ENCODE measurements at places on chromosomes 2 and 18.
A peak's percentile ranks its signal among the peaks of the same experiment; 100 is the strongest.

DNA sequence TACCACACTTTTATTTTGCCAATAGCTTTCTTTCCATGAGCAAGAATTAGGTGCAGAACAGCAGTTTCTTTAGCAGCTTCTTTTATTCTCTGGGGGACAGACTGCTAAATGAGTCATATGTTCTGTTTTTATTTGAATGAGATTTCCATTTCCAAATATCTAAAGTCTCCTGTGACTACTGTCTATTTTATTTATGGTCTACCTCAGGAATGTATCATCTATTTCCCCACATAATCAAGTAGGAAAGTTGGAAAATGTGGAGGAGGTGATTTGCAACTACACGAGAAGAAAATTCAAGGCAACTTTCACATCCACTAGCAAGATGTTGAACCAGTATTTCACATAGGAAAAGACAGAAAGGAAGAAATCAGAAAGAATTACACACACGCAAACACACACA lies 139.9 kb upstream of the MEX3C start:
- H3K4me3 ChIP-seq, result no peak overlapping the region
- H3K4me1 ChIP-seq, result no peaks in the 10 kb centered on the region
- no peak overlapping the region for H3K27ac ChIP-seq
- no peak for DNase-seq
- H3K27me3 ChIP-seq, result peaks cover 4% of the 10 kb centered on the region

GRCh38 chr18:74282755-74283554 lies 8.8 kb downstream of the CYB5A start:
- peak overlapping the region; percentile 80 for H3K27ac ChIP-seq
- peaks cover 60% of the 10 kb centered on the region for H3K4me1 ChIP-seq
- no peaks in the 10 kb centered on the region for H3K36me3 ChIP-seq
- no peak for DNase-seq

GRCh38 chr2:144836635-144837350 lies 316.9 kb upstream of the ZEB2 start:
- no peaks in the 10 kb centered on the region for H3K36me3 ChIP-seq
- H3K27me3 ChIP-seq, result no peaks in the 10 kb centered on the region
- H3K27ac ChIP-seq, result no peak overlapping the region
- no peak overlapping the region for H3K4me3 ChIP-seq

GRCh38 chr2:102277202-102277700 lies 34.1 kb upstream of the IL1RL1 start:
- no peaks in the 10 kb centered on the region for H3K4me1 ChIP-seq
- no peak overlapping the region for H3K27ac ChIP-seq
- no peak for DNase-seq
- H3K4me3 ChIP-seq, result no peak overlapping the region

DNA sequence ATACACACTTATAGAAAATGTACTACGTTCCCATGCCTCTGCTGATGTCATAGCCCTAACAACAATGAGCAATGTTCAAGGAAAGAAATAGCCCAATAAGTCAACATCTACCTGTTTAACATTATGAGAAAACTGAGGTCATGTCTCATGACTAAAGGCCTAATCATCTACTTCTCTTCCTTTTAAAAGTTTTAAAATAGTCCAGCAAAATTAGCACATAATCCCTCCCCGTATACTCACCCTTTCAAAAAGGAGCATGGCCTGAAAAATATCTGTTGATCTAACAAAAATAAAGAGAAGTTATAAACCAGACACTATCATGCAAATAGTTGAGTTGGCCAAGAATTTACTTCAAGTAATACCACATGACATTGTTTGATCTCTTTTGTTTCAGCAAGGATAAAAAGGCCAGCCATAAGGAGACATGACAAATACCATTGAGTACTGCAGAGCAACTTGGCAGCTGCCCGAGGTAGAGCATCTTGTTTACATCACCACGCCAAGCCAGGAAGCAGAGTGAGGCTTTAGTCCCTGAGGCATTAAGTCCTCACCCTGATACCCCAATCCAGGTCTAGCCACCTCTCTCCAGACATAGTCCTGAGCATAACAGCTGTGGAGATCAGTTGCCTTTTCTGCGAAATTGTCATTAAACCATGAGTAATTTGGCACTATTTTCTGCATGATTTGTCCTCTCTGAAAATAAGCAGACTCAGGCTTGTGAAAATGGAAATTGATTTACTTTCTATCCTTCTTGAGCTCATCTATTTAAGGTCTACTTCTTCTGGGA lies 137.4 kb upstream of the ETAA1 start:
- H3K4me3 ChIP-seq, result no peak overlapping the region
- no peaks in the 10 kb centered on the region for H3K27me3 ChIP-seq
- peak overlapping the region; percentile 13 for H3K27ac ChIP-seq
- no peak for DNase-seq
- H3K4me1 ChIP-seq, result peaks cover 4% of the 10 kb centered on the region

- no peaks in the 10 kb centered on the region for H3K4me1 ChIP-seq
- no peak for DNase-seq
- no peaks in the 10 kb centered on the region for H3K27me3 ChIP-seq
- H3K27ac ChIP-seq, result no peak overlapping the region
These were observed 21.2 kb downstream of the SCG2 start for GRCh38 chr2:223580951-223581350.

DNA sequence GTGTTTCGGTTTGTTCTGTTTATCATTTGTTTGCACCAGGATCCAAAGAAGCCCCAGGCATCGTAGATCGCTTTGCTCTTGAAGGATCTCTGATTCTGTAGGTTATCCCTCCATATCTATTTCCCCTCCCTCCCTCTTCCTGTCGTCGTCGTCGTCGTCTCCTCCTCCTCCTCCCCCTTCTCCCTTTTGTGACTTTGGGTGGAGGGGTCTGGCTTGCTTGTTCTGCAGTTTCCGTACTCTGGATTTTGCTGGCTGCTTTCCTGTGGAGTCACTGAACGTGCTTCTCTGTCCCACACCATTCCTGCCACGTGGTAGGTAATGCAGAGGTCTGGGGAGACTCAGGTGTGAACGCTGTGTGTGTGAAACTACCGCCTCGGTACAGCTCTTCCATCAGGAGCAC lies 225.0 kb downstream of the LDLRAD4 start:
- no peaks in the 10 kb centered on the region for H3K36me3 ChIP-seq
- H3K4me1 ChIP-seq, result peaks cover 9% of the 10 kb centered on the region
- no peaks in the 10 kb centered on the region for H3K27me3 ChIP-seq
- H3K4me3 ChIP-seq, result no peak overlapping the region
- no peak for DNase-seq
- no peak overlapping the region for H3K27ac ChIP-seq

DNA sequence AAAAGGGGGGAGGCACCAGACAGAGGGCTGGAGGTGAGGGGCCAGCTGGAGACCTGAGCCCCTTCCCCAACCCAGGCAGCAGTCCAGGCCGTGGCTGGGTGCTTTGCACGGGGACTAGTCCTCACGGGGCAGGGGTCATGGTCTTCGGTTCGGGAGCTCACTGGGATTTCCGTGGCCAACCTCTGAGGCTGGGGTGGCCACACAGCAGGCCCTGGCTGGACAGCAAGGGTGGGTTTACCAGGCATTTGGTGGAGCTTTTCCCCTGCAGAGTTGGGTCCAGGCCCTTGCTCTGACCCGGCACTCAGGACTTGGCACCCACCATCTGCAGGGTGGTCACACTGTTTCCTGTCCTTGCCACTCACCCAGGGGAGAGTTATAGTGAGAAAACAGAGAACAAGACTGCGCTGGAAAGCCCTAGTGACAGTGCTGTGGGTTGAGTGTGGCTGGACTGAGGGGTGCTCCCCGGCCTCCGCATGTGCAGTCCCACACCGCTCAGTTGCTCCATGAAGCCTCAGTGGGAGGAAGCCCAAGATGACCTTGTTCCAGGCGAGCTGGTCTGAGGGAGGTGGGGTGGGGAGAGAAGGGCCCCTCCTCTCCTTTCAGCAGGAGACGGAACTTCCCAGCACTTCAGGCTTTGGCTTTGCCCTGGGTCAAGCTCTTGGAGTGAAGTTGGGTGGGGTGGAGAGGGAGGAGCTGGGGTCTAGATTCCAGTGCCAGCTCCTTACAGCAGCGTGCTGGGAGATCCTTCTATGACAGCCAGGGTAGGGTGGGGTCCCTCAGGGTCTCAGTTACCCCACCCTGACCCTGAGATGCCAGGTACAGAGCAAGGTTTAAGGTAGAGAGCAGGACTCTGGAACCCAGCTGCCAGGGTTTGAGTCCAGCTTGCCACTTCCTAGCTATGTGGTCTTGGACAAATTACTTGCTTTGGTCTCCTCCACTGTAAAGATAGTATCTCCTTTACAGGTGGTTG lies 219.8 kb downstream of the DYSF start:
- no peak overlapping the region for H3K4me3 ChIP-seq
- H3K27ac ChIP-seq, result no peak overlapping the region
- no peak for DNase-seq
- no peaks in the 10 kb centered on the region for H3K27me3 ChIP-seq

GRCh38 chr18:79554945-79555645 lies 124.5 kb upstream of the CTDP1 start:
- no peak overlapping the region for H3K4me3 ChIP-seq
- H3K4me1 ChIP-seq, result peaks cover 7% of the 10 kb centered on the region

- peaks cover 10% of the 10 kb centered on the region for H3K27me3 ChIP-seq
- no peaks in the 10 kb centered on the region for H3K36me3 ChIP-seq
- no peaks in the 10 kb centered on the region for H3K4me1 ChIP-seq
- no peak overlapping the region for H3K27ac ChIP-seq
These were observed 20.3 kb downstream of the ADCYAP1 start for GRCh38 chr18:924987-925386.

- H3K4me3 ChIP-seq, result no peak overlapping the region
- H3K36me3 ChIP-seq, result no peaks in the 10 kb centered on the region
- H3K4me1 ChIP-seq, result no peaks in the 10 kb centered on the region
- H3K27ac ChIP-seq, result no peak overlapping the region
- no peak for DNase-seq
These were observed 11.9 kb upstream of the MSGN1 start for GRCh38 chr2:17804358-17804757.

DNA sequence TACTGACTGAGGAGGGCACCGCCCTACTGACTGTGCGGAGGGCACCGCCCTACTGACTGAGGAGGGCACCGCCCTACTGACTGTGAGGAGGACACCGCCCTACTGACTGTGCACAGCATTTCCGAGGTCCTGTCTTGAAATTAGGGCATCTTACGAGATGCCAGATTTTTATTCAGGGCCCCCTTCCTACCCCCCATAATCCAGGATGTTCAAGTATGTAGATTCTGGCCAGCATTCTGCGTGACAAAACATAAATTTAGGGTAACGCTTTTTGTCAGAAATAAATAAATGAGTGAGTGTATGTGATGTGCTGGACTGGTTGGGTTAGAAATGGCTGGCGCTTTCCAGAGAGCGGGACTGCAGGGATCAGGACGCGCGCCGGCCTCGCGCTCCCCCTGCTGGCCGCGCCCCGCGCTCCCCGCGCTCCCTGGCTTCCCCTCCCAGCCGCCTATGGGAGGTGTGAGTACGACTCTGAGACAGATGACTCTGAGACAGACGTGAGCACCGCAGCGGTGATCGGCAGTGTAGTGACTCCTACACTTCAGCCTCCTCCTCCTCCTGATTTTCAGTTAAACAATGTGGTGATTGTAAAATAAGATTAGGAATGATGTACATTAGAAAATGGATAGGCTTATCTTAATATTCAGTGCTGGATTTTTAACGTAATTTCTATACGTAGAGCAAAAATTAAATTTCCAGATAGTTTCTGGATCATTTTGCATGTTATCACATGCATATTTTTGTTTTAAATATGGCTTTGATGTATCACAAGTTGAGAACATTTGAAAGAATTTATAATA lies 149.2 kb upstream of the NFATC1 start:
- peaks cover 6% of the 10 kb centered on the region for H3K4me1 ChIP-seq
- no peaks in the 10 kb centered on the region for H3K27me3 ChIP-seq
- H3K4me3 ChIP-seq, result no peak overlapping the region
- H3K27ac ChIP-seq, result peak overlapping the region; percentile 65

GRCh38 chr2:51231071-51231470 lies 199.1 kb upstream of the NRXN1 start:
- H3K27me3 ChIP-seq, result no peaks in the 10 kb centered on the region
- no peaks in the 10 kb centered on the region for H3K36me3 ChIP-seq
- no peak for DNase-seq
- no peaks in the 10 kb centered on the region for H3K4me1 ChIP-seq

DNA sequence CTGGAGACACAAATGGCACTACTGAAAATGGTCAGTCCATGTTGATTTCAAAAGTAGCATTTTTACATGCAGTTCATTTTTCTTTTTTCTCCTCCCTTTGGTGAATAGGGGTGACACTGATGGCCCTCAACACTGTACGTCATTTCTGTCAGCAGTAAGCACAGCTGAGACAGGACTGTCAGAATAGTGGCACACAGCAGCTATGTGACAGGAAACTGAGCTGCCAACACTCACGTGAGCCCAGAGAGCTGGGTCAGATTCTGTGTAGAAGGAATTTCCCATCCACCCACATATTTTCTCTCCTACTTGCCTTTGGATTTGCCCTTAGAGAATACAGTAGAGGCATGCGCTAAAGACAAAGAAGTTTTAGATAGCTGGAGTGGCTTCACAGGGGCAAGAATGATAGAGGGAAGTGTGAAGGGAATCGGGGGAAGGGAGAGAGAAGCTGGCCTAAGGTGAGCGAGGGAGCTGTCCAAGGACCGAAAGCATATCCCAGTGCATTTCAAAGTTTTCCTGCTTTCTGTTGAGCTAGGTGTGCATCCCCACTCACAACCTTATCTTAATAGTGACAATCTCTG lies 476.6 kb downstream of the CNTNAP5 start:
- DNase-seq, result no peak
- no peaks in the 10 kb centered on the region for H3K4me1 ChIP-seq
- H3K4me3 ChIP-seq, result no peak overlapping the region
- H3K36me3 ChIP-seq, result no peaks in the 10 kb centered on the region
- no peak overlapping the region for H3K27ac ChIP-seq

GRCh38 chr18:58397385-58398132 lies 231.3 kb downstream of the ALPK2 start:
- H3K36me3 ChIP-seq, result no peaks in the 10 kb centered on the region
- H3K27me3 ChIP-seq, result no peaks in the 10 kb centered on the region
- no peak overlapping the region for H3K4me3 ChIP-seq
- DNase-seq, result no peak
- H3K4me1 ChIP-seq, result peaks cover 3% of the 10 kb centered on the region

- no peak for DNase-seq
- H3K4me1 ChIP-seq, result no peaks in the 10 kb centered on the region
- no peaks in the 10 kb centered on the region for H3K27me3 ChIP-seq
These were observed 126.9 kb upstream of the LINC00305 start for GRCh38 chr18:64275593-64276300.

GRCh38 chr2:64056021-64056420 lies 36.8 kb upstream of the VPS54 start:
- H3K4me3 ChIP-seq, result no peak overlapping the region
- DNase-seq, result no peak
- H3K36me3 ChIP-seq, result no peaks in the 10 kb centered on the region
- H3K27me3 ChIP-seq, result no peaks in the 10 kb centered on the region

DNA sequence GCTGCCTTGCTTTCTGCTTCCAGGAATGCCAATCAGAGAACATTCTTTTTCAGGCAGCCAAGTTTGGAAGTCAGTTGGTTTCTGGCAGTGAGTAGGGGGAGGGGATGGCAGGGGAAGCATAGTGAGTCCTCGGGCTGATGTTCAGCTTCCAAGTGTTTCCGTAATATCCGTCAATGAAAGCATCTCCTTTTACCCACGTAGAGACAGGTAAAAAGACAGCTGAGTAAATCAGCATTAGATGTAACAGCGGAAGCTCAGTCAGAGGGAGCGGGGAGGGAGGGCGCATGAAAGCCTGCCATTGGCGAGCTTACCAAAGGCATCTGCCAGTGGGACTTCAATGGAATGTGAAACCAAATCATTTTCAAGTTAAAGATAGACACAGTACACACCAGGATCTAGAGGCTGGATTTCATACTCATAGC lies 117.1 kb upstream of the DTNA start:
- DNase-seq, result no peak
- H3K4me3 ChIP-seq, result peak overlapping the region; percentile 21
- no peaks in the 10 kb centered on the region for H3K27me3 ChIP-seq
- peaks cover 2% of the 10 kb centered on the region for H3K4me1 ChIP-seq
- H3K27ac ChIP-seq, result peak overlapping the region; percentile 55
- H3K36me3 ChIP-seq, result no peaks in the 10 kb centered on the region
